ENCODE measurements at places on chromosomes 2 and 18. TPM values are rescaled to one million over a fixed set of nuclear protein-coding genes. Genes with fewer than 3 reads are reported as not detected.

The EVA1A gene
- 2.3 TPM for total RNA-seq

The FAM110C gene
- 68.0 TPM for total RNA-seq

- DNase-seq: no peak
These were observed 4.2 kb upstream of the METAP1D start for GRCh38 chr2:171995586-171995985.

DNA sequence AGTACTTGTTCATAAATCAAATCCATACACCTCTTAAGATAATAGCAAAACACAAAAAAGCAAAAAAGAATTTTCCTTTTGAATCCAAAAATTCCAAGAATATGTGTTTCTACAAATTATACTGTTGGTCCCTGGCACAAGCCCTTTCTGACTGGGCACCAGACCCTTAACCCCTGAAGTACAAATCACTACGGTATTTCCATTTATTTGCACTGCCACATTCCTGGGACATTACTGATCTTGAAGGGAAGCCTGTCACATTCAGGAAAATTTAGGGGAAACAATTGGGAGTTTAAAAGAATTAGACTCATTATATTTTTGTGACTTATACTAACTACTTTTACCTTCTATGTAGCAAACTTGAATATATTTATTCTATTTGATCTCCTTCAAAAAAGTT, 98.8 kb downstream of the ZNF521 start:
- DNase-seq: no peak

Data from esophagus squamous epithelium (tissue), 5 donors.